ENCODE measurements at places on chromosomes 13 and 19.

DNA sequence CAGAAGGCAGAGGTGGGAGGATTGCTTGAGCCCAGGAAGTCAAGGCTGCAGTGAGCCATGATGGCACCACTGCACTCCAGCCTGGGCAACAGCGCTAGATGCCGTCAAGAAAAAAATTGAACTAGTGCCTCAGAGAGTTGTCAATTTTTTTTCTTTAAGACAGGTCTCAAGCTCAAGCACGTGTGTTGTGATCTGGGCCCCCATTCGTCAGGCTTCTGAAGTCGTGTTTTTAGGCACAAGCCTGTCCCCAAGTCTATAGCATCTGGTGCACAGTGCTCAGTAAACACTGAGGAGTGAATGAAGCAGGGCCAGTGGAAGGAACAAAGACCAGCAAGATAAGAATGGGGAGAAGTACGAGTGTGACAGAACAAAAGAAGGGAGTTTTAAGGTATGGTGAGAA lies 23.7 kb upstream of the LAMP1 start:
- DNase-seq: no peak

DNA sequence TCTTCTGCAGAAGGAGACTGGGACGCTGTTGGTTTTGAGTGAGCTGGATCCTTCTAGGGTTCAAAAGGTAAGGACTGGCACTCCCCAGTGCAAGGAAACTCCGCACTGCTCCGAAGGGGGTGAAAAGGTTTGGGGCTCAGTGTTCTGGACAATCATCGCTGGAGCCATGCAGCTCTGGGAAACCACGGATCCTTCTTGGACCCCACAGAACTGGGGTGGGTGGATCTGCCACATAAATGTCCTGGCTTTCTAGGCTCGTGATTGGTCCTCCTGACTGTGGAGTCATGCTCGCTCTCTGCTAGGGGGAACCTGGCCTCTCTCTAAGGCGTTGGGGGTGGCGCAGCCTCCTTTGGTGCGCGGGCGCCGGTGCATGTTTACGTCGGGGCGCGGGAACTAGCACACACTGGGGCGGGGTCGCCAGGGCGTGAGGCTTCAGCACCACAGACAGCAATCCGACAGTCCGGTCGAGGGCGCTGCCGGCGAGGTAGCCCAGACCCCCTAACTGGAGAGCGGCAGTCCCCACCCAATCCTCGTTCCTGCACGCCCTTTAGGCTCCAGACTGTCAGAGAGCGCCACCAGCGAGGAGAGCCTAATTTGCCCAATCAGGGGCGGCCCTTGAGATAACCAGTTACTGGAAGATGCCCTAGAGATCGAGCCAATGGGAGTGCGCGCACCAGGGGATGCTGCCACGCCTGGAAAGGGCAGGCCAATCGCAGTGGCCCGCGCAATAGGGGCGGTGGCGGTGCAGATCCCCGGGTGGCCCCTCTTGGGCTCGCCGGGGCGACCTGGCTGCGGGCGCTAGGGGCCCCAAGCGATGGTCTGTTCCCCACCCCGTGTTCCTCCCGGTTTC lies 913 bp upstream of the ELAVL3 start:
- DNase-seq: peak; percentile 66

DNA sequence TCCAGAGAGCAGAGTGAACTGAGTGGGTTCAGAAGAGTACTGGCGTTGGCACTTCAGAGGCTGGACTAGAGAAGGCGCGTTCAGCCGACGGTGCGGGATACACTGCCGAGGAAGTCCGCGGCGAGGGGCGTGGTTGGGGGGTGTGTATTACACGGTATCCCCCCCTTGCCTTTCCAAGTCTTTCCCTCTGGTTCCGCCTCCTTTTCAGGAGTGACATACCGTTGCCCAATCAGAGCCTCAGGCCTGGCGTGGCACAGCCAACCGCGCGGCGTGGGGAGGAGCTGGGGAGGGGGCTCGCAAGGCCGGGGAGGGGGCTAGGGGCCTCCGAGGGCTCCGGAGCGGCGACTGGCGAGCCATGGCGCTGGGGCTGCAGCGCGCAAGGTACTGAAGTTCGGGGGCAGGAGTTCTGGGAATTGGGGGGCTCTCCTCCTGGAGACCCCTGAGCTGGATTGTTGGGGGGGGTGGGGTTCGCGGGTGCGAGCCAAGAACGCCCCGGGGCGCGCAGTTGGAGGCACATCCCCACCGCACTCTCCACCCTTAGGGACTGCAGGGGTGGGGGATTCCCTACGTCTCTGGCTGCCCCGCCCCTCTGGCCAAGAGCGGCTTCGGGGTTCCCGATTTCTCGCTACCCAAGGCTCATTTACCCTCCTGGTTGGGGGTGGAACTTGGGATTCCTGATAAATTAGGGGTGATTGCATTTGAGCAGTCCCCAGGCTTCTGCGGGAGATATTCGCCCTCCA lies at the start of gene HIF3A:
Gene HIF3A (plus strand): TSS at position 321 of the 740 bp plus-strand sequence. CDS start 35 bp downstream, at position 356.
- DNase-seq: no peak

DNA sequence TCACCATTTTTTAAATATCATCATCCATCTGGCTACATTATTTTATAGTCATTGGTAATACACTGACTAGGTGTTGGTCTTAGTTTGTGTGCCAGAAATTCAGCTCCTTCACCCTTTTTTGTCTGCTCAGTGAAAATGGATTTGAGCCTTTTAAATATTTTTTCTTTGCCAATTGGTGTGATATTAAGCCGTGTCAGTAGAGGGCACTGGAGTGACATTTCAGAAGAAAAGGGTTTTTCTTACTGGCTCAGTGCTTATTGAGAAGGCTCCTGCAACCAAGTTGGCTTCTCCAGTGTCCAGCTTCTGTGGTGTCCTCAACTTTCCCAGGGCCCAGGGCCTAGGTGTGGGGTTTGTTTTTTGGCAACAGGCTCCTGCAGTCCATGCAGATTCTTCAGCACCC lies 546.6 kb downstream of the DACH1 start:
- no peak for DNase-seq

GRCh38 chr13:21445759-21446158 lies 13.3 kb downstream of the ZDHHC20 start:
- no peak for DNase-seq

DNA sequence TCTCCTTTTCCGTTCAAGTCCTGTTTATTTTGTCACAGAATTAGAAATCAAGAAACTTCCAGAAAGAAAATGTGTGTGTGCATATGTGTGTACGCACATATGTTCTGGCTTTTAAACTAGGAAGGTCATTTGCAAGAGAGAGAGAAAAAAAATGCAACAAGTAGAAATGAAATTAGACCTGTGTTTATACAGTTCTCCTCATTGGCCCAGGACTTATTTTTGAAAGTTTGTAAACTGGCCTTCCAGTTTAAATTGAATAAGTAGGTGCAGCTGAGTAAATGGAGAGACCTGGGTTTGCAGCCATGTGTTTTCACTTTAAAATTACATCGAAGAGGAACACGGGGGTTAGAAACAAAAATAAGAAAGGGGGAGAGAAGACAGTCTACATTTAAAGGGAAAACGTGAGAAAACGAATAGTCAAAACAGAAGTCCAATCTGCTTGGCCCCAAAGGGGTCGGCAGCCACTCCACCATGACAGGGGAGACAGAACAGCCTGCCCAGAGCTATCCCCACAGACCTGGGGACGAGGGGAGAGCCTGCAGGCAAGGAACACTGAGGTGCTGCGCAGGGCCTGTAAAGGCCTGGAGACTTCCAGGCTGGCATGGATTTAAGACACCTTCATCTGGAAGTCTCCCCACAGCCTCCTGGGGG lies 216.8 kb upstream of the MAB21L1 start:
- no peak for DNase-seq

DNA sequence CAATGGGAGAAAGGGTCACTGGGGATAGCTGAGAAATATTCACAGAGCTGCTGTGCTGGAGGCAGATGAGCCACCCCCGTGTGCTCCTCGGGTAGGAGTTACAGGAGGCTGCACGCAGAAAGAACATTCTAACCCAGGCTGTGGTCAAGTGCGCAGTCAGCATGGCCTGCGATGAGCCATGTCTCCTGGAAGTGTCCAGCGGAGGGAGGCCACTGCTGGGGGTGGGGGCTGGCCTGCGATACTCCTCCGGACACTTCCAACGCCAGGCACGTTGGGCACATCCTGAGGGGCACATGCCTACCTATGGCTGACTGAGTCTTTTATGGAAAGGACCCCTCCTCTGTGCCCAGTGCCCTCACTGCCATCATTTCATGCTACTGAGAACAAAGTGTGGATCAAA lies 55.9 kb downstream of the RAB20 start:
- DNase-seq: no peak
